ENCODE measurements at places on chromosomes 7 and 10.
A peak's percentile ranks its signal among the peaks of the same experiment; 100 is the strongest.

GRCh38 chr7:27145165-27145913 lies 1.9 kb upstream of the HOXA5 start:
- DNase-seq: no peak

DNA sequence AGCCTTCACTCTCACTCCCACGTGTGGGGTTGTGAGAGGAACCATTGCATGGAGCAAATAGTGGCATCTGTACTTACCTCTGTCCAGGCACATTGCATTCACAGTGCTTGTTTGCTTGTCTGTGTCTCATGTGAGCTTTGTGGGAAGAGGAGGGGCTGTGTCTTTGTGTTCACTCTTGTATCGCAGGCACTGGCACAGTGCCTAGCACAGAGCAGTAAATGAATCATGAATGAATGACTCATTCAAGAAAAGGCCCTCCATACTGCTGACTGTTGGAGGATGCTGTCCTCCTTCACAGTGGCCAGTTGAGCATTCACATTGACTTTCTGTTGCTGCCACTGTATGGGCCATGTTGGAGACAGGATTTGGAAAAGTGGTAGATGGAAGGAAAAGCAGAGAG lies 125.3 kb downstream of the SORCS3 start:
- no peak for DNase-seq

- no peak for DNase-seq
Observed at GRCh38 chr7:129626896-129627295, 15.4 kb downstream of the NRF1 start.

GRCh38 chr7:80967917-80968297 lies 49.1 kb upstream of the SEMA3C start:
- DNase-seq: no peak

DNA sequence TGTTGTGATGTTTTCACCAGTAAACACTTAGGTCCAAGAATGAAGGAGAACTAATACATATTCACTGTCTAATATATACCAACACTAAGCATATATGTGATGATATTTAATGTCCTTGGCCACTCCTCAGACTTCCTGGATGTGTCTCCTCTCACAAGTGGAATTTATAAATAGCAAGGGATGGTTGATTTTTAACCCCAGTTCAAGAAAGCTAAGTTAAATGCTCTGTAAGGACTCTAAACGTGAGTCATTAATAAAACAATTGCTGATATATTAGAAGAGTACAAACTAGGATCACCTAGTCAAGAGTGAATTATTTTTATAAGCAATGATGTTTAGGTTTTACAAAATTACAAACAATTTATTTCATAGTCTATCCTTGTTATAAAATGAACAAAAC lies 355.9 kb upstream of the TMEM229A start:
- no peak for DNase-seq

- DNase-seq: no peak
Observed at GRCh38 chr7:148944935-148945934, 61.1 kb upstream of the EZH2 start.

GRCh38 chr10:94450782-94451181 lies 48.4 kb downstream of the TBC1D12 start:
- DNase-seq: no peak

DNA sequence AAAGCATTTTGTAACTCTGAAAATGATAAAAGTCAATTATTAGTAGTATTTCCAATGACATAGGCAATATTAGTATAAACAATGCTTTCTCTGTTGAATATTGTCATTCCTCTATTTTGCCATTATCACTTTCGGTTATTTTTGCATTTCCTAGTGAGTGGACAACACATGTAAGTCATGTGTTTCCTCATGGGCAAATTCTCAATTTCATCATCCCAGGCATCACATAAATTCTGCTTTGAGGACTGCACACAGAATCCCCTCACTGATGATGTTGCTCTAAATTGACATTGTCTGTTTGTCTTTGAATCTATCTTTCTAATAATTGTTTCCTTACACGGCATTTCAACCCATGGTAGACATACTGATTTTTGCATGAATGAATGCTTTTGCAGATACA lies 337.3 kb downstream of the GFRA1 start:
- no peak for DNase-seq

GRCh38 chr7:40802497-40802896 lies 667.7 kb downstream of the SUGCT start:
- no peak for DNase-seq

DNA sequence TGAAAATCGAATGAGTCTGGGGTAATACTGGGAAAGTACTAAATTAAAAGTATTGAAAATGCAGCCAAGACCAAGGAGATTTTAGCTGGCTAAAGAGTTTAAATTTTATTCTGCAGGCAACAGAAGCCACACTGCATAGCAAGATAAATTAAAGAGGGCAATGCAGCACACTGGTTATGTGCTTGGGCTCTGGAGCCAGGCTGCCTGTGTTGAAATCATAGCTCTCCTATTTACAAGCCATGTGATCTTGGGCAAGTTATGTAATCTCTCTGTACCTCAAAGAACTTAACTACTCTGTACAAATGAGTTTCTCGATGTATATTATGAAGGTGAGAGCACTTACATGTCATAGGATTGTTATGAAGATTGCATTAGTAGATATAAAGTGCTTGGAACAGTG lies 9.9 kb downstream of the SLC25A13 start:
- DNase-seq: no peak

DNA sequence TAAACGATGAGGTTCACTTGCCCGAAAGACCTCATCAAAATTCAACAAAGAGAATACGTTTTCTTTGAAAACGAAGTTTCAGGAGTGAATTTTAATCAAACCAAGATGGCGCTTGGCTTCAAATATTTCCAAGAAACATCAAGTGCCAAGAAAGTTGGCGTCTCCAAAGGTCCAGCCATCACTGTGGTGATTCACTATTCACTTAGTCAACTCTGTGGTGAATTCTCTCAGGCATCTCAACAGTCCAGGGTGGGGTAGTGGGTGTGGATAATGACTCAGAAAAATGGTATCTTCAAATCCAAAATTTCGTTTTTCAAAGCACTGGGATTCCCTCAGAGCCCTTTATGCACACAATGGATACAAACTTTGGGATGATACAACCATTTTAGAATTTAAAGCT lies 133.1 kb downstream of the SVIL start:
- no peak for DNase-seq

DNA sequence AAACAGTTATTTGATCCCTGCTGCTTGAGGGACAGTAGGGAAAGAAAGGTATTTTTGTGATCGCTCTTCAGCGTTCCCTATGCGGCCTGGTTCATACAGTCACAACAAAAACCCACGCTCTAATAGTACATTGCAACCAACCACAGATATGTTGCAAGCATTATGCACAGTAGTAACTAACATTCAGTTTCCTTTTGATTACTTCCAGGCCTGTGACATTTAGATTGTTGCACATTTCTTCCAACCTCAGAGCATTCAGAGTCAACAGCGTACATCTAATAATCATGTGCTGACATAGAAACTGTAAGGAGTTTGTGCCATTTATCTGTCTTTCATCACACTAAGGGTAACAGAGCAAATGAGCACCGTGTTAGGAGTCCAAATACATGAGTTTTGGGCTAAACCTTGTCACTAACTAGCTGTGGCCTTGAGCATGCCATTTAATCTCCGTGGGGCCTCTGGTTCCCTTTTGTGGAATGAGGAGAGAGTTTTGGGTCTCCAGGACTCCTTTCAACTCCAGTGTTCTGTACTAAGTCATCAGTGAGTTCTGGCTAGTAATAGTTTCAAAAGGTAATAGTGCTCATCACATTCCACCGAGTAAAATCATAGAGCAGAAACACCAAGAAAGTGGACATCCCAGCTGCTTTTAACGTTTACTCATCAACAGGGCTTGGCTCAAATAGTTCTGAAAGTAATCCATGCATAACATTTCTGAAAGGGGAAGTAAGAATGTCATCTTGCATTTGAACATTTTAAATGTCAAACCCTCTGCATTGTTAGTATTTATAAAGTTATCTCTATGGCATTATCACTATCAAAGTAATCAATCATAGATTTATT lies 99.0 kb upstream of the FZD1 start:
- no peak for DNase-seq

GRCh38 chr10:86974484-86974883 lies 6.2 kb downstream of the ADIRF start:
- no peak for DNase-seq

GRCh38 chr7:33393770-33394169 lies 264.4 kb downstream of the BBS9 start:
- no peak for DNase-seq

DNA sequence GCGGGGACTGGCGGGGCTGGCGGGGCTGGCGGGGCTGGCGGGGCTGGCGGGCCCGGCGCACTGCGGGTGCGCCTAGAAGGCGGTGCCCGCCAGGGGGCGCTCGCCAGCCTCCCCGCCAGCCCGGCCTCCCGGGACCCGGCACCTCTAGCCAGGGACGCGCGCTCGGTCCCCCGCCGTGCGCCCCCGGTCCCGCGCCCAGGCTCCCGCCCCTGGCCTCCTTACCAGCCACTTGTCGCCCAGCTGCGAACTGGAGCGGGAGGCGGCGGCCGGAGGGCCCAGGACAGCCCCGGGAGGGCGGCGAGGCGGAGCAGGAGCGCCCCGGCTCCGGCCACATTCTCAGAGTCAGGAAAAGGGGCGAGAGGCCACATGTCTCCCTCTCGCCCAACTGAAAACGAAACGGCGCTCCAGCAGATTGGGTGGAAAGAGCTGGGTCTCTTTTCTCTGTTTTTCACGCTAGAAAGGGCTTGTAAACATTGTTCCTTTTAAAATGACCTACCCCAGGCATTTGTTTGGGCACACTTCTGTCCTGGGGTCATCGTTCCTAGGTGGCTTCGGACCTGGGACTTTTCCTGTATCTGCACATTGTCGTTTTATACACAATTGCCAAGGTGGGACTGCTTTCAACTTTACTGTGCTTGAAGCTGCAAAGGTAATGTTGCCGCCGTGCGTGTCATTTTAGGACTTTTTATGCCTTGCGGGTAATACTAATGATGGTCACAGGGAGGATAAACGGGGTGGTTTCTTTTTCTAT lies 378 bp upstream of the PRKCQ start:
- DNase-seq: peak; percentile 72

DNA sequence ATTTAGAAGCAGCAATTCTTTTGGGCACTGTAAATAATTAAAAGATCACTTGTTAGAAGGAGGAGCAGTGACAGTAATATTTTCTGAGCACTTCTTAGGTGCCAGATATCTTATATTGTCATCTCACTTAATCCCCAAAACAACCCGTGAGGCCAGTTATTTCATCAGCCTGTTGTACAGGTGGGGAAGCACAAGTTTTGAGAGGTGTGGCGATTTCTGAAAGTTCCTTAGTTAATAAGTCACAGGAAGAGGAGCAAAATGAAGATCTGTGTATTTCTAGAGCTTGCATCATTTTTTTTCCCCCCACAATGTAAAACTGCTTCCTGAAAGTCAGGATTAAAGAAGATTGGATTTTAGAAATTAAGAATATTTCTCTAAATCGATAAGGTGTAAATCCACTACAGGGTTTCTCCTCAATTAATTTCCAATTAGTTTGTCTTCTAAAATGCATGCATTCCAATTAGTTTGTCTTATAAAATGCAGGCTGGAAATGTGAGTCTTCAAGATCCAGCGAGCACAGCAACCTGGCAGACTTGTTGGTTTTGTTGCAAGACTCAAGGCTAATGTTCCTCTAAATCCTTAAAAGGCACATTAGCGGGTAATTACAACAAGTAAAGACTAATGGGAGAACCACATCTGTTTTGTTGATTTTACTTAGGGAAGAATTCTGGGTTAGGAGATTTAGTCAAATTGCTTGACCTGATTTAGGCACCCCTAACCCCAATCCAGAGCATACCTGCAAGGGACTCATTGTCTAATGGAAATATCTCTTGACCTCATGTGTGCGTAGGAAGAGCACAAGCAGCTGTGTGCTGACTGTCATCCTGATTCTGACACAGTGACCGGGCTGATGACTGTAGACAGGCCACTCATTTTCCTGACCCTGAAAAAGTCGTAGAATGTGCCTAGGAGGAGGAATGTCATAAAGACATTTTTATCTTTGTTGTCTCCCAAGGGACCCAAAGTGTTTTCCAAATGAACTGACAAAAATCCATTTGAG lies 272.0 kb downstream of the BAMBI start:
- no peak for DNase-seq

DNA sequence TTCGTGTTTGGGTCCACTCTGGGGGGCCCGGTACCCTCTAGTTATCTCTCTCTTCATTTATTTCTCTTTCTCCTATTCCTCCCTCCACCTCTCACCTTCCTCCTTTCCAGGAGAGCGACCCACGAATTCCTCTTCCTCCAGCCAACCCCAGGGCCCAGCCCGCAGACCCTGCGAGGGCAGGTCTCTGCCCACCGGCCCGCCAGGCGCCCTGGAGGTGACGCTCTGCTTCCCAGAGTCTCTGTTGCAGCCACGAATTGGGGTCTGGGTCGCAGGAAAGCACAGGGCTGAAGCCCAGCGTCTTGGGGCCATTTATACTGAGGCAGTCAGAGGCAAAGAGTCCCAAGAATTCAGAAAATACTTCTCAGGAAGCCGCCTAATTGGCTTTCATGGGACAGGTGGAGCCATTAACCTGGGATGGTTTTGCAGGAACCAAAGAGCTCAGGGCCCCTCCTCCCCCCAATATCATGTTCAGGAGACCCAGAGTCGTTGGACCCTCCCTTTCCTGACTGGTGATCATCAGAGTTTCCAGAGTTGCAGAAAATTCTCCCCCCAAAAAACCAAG lies 2.7 kb upstream of the EN2 start:
- no peak for DNase-seq

GRCh38 chr10:124263726-124264125 lies 155.0 kb downstream of the OAT start:
- no peak for DNase-seq

DNA sequence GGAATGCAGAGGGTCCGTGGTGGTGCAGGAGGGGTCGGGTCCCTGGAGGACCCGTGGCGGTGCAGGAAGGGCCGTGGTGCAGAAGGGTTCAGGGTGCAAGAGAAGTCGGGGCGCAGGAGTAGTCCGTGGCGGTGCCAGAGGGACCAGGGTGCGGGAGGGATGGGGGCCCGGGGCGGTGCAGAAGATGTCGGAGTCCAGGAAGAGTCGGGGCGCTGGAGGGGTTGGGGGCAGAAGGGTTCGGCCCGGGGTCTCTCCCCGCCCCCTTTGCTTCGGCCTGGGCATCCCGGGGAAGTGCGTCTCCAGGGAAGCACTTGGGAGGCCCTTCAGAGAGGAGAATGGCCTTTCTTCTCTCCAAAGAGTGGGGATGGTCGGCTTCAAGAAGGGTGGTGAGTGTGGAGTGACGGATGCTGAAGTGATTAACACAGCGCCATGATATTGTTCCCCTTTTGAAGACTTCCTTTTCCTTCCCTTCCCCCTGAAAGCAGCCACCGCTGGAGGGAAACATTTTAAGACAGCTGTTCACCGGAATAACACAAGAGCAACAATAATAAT lies 997 bp downstream of the WDR37 start:
- no peak for DNase-seq

- no peak for DNase-seq
Observed at GRCh38 chr7:144050093-144050492, 1.3 kb downstream of the OR2A5 start.

GRCh38 chr7:101784292-101785127 lies 32.9 kb upstream of the CUX1 start:
- DNase-seq: no peak

GRCh38 chr10:26622891-26623290 lies 74.6 kb upstream of the PDSS1 start:
- DNase-seq: no peak

- no peak for DNase-seq
Observed at GRCh38 chr7:2817456-2817855, 26.7 kb downstream of the GNA12 start.

Data from stimulated activated CD8-positive, alpha-beta memory T cell treated with anti-CD3 and anti-CD28 coated beads, Interleukin-4, amount 100 ng/mL, for 1 hour (primary cell).